IPS-NIHi11 (cell line): ENCODE measurements at places on chromosomes 12 and 14.

GRCh38 chr12:121222847-121223246 lies 12.9 kb downstream of the P2RX4 start:
- no peak for DNase-seq

DNA sequence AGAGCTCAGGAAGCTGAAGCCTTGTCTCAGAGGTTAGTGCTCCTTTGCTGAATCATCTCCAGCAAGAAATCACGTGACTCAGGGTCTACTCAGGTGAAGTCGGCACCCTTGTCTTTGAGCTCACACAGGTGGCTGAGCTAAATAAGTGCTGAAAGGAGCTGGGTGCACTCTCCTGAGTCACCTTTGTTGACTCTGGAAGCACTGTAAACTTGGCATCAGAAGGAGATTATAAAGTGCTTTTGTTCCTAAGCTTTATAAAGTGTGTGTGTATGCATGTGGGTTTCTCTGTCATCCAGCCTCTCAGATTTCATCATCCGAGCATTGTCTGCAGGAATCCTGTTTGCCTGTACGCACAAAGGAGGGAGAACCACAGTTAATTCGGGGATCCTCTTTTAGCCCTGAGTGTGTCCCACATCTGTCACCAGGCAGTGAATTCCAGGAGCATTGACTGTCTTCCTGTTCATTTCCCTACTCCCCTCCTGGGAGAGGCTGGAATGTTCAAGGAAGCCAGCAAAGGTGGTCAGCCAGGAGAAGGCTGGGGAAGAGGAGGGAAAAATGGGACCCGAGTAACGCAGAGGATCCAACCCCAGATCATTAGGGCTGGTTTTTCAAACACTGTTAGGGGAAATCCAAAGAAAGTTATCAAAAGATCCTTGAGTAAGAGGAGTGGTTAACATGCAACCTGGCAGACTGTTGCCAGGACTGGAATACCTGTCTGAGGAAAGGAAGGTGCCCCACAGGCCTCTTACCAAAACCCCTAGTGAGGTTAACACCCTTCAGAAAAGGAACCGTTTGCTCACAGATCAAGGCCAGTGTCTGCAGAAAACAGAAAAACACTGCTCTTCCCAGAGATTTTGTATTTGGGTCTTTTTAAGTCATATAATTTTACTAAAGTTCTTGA lies 157.5 kb upstream of the HIF1A start:
- DNase-seq: peak; percentile 81

DNA sequence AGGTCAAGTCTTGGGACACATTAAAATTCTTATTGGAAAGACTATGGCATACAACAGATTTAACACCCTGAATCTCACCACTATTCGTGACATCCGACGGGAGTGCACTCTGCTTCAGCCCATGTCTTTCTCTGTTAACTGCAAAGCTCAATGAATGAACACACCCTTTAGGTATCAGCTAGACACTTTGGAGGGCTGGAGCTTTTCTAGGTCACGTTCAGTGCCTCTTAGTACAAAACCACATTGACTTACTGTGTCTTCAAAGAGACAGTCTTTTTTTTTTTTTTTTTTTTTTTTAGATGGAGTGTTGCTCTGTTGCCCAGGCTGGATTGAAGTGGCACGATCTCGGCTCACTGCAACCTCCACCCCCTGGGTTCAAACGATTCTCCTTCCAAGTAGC lies 80.6 kb downstream of the GLT1D1 start:
- no peak for DNase-seq

- DNase-seq: no peak
Measured at GRCh38 chr12:126767334-126767733, 1499.6 kb upstream of the TMEM132C start.

GRCh38 chr12:115661112-115661511 lies 616.4 kb downstream of the MED13L start:
- no peak for DNase-seq

- DNase-seq: peak; percentile 28
Measured at GRCh38 chr14:65302571-65303189, 109.8 kb upstream of the FUT8 start.

GRCh38 chr12:49956663-49957569 lies 4.8 kb upstream of the AQP5 start:
- DNase-seq: no peak

- no peak for DNase-seq
Measured at GRCh38 chr12:80861641-80862378, 75.9 kb downstream of the LIN7A start.

DNA sequence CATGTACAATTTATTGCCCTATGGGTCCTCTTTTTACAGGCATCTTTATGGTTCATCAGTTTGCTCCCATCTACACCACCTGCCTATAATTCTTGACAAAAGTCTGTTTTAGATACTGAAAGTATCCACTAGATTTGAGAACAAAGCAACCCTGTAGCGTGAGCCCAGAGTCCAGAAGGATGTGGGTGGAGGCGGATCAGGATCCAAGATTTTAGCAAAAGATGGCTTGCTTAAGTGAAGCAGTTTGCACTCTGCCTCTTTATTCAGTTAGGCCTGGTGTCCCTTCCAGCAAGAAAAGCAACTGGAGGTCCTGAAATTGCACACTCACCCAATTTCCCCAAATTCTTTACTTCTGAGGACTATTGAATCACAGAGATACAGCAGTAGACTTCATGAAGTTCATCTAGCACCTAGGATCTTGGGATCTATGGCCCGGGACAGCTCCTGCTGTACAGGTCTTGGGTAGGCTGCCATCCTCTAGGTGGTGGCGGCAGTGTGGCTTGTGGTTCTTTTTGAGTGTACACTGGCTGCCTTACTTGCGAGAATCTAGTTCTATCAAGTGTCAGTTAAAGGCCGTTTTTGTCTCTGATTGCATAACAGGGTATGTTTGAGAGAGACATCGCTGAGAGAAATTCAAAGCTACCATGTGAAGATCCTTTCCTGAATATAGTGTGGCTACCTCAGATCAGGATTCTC lies 873.2 kb downstream of the NRXN3 start:
- no peak for DNase-seq

GRCh38 chr14:93685121-93685895 lies 103.0 kb downstream of the PRIMA1 start:
- DNase-seq: no peak

DNA sequence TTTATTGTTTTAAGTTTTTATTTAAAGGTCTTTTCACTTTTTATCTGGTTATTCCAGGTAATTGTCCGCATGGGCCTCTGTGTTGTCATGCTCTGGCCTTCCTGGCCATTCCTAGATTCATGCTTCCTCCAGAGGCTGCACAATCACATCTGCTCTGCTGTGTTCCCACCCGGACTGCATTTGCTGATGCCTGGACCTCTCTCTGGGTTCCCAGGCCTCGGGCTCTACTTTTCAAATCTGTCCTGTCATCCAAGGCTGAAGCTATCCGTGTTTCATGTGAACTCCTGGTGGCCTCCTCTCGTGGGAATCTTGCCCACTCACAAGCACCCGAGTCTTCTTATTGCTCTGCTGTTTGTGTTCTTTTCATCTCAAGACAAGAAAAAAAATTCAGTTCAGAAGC lies 16.1 kb upstream of the VDR start:
- DNase-seq: no peak

DNA sequence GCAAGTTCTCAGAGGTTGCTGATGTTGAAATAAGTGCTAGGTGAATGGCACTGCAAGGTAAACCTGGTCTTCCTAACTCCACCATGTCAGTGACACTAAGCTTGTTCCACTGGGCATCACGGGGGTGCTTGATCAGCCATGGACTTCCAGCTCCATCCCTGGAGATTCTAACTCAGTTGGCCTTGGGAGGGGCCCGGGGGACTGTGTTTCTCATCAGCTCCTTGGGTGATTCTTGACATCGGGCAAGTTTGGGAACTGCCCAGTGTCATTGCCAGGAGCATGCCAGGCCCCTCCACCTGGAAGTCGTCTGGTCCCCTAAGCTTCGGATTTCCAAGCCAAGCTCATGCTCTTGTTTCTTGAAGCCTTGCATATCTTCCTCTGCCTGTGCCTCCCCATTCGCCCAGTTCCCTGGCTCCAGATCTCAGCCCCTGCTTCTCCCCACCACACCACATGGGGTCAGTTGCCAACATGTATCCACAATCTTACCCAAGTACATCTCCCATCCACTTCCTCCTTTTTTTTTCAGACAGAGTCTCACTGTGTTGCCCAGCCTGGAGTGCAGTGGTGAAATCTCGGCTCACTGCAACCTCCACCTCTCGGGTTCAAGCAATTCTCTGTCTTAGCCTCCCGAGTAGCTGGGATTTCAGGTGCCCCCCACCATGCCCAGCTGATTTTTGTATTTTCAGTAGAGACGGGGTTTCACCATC lies 30.7 kb upstream of the RFLNA start:
- no peak for DNase-seq

DNA sequence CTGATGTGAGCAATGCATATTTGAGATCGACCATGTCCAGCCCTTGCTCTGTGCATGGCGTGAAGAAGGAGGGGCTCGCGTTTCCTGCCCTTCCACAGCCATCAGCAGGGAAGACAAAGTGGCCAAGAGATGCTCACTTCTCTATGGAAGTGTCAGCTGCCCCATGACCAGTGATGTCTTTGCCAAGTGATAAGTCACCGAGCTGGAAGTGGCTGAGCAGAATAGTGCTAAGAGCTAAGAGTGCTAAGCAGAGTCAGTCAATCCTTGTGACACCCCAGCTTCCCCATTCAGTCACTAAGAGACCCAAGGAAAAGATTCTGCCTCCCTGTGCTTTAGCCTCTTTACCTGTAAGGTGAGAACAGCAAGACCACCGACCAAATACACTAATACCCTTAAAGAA lies 50.5 kb upstream of the CEP83 start:
- DNase-seq: no peak

GRCh38 chr12:121996050-121996944 lies 25.4 kb upstream of the BCL7A start:
- DNase-seq: no peak

GRCh38 chr14:44271637-44272036 lies 235.4 kb downstream of the FSCB start:
- DNase-seq: no peak
